ENCODE measurements at places on chromosomes 11 and 22.

DNA sequence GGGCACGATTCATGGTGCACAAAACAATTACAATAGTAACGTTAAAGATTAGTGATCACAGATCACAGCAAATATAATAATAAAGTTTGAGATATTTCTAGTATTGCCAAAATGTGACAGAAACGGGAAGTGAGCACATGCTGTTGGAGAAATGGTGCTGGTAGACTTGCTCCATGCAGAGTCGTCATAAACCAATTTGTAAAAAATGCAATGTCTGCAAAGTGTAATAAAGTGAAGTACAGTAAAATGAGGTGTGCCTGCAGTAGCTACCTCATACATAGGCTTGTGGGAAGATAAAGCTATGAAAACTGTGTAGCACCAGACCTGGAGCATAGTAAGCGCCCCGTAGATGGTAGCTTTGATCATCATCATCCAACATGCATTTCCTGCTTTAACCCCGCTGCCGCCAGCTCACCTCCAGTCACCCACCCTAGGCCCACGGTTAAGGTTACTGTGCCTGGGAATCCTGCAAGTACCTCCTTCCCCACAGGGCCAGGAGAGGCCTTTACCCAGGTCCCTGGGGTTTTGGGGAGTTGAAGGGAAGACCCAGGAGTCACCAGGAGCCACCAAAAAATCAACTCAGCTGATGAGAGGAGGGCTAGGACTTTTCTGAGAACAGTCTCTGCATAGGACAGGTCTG, 59.2 kb downstream of the MYO7A start:
- no peak for DNase-seq

DNA sequence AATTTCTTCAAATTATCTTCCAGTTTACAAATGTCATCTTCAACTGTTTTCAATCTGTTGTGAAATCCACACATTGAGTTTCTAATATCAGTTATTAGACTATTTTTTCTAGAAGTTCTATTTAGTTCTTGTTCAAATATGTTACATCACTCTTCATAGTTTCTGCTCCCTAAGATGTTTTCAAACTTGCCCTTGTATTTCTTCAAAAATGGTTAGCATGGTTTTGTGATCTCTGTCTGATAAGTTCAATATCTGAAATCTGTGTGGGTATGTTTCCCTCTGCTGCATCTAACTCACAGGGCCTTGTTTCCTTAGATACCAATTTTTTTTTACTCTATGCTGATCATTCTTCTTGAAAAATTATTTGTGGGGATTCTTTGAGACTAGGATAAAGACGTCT, 46.2 kb upstream of the SLC36A4 start:
- no peak for DNase-seq

DNA sequence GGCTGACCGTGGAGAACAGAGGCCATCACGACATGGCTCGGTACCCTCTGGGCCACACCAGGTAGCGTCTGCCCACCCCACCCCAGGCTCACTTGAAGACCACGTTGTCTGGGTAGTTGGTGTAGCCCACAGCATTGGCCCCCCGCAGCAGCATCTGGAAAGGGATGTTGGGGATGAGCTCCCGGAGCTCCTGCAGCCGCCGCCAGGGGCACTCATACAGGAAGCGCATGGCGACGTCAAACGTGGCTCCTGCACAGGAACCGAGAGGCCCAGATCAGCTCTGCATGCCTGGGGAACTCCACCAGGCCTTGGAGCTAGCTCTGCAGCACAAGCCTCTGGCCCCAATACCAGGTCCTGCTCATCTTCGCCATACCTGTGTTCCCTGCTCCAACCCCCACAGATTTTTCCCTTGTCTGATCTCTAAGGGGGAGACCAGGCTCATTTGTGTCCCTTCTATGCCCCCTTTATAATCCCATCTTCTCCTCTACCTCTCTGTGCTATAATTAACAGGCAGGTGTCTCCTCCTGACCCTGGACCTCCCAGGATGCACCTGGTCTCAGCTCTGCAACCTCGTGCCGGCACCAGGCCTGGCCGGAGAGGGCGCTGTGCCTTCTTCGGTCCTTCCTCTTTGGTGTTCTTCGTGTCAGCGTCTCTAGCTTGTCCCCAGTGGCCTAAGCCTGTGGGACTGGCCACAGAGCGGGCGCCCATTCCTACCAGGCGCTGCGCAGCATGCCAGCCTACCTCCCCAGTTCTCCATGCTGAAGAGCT, 5.0 kb upstream of the LRFN4 start:
- DNase-seq: no peak

DNA sequence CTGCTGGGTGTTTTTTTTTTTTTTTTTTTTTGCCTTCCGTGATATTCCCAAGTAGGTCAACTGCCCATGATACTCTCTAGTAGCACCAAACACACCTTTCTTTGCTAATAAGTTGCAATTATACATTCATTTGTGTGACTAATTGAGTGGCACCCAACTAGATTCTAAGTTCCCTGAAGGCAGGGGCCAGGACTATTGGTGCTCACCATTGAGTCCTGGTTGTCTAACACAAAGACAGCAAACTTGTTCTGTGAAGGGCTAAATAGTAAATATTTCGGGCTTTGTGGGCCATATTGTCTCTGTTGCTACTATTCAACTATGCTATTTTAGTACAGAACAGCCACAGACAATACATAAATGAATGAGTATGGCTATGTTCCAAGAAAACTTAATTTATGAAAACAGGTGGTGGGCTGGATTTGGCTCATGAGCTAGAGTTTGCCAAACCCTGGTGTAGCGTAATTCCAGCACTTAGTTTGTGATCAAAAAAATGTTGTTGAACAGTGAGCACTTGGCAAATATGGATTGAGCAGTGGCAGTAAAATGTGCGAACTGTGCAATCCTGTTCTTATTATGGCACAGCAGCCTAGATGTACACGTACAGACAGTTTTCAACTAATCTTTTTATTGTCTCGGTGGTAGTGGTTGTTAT, 11.3 kb downstream of the ENDOD1 start:
- DNase-seq: no peak

DNA sequence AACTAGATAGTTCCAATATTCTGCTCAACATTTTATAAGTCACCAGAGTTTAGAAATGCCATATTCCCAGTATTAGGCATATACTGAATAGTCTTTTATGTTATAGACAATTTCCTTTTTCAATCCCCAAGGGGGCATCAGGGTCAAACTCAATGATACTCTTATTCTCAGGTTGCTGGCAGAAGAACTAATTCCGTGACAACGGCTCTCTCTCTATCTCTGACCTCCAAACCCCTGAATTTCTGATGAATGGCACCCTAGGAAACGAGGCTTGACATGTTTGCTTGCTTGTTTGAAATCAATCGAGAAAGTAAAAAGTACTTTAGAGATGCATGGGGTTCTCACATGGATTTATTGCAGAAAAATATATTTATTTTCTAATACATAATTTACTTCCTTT, 160.1 kb downstream of the CASP12 start:
- no peak for DNase-seq

GRCh38 chr11:43511959-43512358, 153.2 kb downstream of the TTC17 start:
- no peak for DNase-seq

DNA sequence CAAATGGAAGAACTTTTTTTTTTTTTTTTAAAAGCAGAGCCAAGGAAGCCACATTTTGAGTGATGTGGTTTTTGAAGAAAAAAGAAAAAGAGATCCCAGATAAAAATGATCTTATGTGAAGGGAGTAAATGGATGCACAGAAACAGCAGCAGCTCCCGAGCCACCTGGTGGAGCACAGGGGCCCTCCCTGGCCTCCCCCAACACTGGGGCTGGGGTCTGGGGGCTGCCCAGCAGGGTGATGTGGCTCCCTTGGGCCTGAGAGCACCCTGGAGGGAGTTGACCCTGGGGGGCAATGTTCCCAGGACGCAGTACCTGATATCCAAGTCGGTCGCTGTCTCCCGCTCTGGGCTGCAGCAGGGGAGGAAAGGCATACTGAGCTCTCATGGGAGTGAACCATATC, 26.5 kb upstream of the KCNJ11 start:
- no peak for DNase-seq

- no peak for DNase-seq
Measured at GRCh38 chr11:102318469-102318868, 1.2 kb downstream of the BIRC3 start.

- no peak for DNase-seq
Measured at GRCh38 chr11:45659818-45660160, 5.6 kb downstream of the CHST1 start.

- no peak for DNase-seq
Measured at GRCh38 chr11:80297858-80298632, 857.2 kb upstream of the TENM4 start.

DNA sequence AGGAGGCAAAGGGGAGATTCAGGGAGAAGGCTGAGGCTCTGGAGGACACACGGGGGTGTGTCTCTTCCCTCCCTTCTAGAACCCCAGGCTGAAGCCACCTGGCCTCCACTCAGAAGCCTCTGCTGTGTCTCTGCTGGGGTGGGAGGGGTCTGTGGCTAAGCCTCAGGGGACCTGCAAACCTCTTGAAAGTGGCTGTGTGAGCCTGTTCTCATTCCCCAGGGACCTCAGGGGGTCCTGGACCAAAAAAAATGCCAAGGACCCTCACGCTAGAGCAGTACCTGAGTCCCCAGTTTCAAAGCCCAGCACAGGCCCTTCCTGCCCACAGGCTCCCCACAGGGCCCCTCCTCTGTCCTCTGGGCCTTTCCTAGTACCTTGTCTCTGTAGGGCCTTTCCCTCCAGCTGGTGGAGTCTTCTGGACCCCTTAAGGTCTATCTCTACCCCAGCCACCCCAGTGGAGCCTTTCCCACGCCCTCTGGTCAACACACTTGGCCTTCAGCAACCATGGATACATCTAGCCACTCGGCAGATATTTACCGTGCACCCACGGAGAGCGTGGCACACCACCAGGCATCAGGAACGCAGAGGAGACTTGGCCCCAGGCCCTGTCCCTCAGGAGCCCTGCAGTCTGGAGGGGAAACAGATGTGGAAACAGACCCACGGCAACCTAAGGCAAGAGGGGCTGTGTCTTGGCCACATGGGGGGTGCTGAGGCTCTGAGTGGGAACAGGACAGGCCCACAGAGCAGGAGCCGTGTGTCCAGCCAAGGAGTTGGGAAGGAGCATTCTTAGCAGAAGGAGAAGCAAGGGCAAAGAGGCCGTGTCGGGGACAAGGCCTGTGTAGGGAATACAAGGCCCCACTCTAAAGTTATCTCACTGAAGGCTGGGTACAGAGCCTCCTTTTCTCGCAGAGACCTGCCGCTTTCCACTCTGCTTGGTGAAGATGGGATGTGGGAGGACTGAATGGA, 18.5 kb downstream of the PLA2G6 start:
- no peak for DNase-seq

Measured in NCI-H2107 (cell line).